LHCN-M2 (cell line): ENCODE measurements at places on chromosomes 1 and 21.

- DNase-seq: peak; percentile 64
These were observed 392.8 kb upstream of the CAMK1G start for GRCh38 chr1:209190591-209191261.

- DNase-seq: no peak
These were observed 89.2 kb downstream of the SLC35F3 start for GRCh38 chr1:233993651-233994050.

DNA sequence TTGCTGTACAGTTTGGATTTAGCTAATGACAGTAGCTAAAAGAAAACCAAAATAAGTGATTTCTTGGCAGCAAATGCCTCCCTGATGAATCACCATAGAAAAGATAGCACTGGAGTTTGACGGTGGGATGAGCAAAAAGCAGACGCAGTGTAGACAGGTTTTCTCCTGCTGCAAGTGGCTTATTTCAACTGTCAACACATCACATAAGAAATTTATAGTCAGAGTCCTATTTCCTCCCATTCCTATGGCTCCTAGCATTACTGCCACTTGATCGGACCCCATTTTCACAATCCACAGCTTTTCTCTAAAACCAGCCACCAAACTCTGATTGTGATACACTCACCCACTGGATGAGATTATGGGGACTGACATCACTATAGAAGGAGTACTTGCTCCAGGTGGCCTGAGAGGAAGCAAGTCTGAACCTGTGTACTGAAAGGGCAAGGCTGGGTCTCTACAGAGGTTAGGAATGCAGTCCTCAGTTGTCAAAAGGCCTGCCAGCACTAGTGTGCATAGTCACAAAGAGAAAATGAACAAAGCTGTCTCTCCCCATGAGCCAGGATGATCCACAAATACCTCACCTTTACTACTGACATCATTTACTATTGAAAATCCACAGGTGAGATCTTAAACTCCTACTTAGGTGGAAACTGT lies 359.8 kb downstream of the LTN1 start:
- peak; percentile 72 for DNase-seq

GRCh38 chr1:62438163-62438562 lies 1.3 kb downstream of the USP1 start:
- no peak for DNase-seq

GRCh38 chr1:180262628-180263488 lies 32.8 kb downstream of the LHX4 start:
- DNase-seq: peak; percentile 40

GRCh38 chr1:20359451-20360330 lies 69.0 kb downstream of the VWA5B1 start:
- no peak for DNase-seq

DNA sequence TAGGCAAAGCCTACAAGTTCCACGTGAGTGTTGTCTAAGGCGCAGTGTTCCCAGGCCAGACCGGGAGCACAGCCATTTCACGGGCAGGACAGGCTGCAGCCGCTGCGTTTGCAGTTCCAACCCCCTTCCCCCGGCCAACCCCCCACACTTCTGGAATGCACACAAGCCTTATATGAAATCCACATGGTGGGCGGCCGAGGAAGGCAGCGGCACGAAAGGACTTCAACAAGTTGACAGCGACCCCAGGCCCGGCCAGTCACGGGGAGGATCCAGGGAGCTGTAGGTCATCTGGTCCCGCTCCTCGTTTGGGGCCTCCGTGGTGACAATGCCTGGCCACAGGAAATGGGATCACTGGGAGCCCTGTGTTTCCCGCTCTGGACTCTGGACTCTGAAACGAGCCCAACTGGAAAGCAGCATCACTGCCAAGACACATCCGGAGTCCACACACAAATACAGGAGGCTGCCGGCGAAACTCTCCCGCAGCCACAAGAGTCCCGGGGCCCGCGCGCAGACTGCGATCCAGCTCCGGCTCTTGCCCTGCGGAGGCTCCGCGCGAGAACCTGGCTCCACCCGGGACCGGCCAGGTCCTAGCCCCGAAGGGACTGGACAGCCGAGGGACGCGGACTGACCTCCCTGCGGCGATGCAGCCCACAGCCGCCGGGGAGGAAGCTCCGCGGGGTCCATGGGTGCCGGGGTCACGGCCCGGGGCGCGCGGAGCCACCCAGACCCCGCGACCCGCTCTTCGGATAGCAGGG lies 794 bp downstream of the NID1 start:
- peak; percentile 62 for DNase-seq

DNA sequence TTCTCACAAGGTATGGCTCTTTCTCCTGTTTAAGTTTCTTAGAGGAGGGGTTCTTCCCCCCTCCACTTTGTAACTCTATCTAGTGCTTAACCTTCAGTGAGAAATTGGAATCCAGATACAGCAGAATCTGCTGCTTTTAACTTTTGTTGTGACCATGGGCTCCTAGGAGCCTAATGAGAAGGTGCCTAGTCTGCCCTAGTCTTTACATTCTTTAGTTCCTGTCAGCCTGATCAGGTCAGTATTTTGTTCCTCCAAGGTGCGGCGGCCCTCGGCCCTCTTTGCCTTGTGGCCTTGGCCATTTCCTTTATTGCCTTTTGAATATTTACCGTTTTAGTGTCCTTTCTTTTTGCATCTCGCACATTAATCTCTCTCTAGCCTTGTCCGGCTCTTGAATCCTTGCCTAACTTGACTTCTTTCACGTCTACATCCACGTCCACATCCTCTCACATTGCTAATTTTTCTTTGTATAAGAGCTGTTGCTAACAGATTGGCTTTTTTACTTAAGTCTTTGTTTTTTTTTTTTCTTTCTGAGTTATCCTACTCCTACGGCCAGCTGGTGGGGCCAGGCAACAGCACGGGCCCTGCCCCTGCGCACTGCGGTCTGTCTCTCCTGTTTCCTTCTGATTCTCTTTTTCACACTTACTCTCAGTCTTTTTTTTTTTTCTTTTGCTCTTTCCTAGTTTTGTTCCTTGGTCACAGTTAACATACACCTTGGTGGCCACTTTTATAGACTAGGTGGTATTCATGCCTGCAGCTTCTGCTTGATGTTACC lies 49.0 kb downstream of the SFPQ start:
- DNase-seq: no peak

DNA sequence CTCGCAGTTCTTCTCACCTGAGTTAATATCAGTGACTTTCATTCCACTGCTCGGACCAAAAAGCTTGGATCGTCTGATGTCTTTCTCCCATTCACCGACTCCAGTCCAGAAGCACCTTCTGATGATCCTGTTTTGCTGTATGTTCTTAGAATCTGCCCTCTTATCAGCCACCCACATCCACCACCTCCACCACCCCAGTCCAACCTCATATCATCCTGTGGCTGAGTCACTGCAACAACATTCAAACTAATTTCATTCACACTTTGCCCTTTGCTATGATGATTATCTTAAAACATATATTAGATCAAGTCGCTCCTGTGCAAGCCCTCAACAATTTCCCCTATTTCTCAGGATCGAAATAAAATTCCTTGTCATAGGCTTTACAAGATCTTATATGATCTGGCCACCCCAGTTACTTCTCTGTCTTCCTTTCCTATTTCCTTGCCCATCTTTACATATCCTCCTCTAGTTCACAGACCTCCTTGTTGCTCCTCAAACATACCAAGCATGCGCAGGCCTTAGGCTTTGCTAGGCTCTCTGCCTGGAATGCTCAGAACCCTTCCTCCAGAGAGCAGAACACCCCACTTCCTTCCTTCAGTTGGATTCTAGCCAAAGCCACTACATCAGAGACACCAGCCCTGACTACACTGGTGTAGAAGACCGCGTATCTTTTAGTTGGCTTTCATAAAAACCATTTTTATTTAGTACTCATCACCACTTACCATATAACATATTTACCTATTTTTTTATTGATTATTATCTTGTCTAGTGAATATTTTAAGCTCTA lies 335.7 kb upstream of the GREM2 start:
- no peak for DNase-seq

GRCh38 chr1:244958593-244958992 lies 94.2 kb upstream of the HNRNPU start:
- DNase-seq: no peak

DNA sequence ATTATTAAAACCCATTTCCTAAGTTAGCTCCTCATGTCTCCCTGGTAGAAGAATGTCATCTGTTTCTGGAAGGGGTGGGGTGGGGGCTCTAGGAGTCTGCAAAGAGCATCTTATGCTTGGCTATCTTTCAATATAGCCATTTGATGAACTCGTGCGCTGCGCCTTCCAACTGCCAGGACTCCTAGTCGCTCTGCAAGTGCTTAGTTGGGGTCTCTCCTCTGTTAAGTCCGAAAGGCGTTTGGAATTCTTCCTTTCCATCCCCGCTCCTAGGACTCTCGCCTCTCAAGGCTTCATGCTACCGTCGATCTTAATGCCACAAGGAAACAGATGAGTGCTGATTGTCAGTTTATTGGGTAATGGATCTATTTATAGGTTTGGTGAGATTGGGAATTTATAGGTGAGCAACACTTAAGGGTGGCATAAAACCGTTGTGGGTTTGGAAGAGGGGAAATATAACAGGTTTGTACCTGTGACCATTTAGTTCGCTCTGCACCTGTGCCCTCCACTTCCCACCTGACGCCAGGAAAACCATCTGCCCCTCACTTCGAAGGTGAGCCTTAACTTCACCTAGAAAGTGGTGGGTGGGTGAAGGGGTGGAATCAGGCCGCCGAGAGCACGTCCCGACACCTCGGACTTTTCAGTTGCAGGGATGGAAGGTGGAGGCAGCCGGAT lies 1.1 kb downstream of the KCNH1 start:
- DNase-seq: no peak

DNA sequence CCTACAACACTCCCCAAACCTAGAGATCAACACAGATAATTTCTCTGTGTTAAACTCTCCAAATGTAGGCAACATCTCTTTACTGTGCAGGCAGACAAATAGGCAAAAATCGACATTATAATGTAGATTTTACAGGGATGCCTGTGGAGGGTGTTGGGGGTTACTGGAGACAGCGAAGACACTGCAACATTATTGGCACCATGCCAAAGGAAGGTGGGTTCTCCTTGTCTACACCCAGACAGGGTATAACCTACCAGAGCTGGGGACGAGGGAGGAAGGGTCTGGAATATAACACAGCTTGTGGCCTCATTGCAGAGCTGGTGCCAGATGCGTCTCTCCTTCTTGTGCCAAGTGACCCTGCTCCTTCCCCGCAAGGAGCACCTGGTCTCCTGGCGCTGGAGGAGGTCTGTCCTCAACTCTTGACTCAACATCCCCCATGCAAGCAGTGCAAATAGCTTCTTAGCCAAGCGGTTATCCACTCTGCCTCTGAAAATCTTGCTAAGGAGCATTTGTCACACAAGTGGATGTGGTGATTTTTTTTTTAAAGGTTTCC lies 404.0 kb downstream of the PRDM2 start:
- DNase-seq: no peak

- peak; percentile 72 for DNase-seq
These were observed 133.1 kb downstream of the LRRC40 start for GRCh38 chr1:70072231-70072751.

DNA sequence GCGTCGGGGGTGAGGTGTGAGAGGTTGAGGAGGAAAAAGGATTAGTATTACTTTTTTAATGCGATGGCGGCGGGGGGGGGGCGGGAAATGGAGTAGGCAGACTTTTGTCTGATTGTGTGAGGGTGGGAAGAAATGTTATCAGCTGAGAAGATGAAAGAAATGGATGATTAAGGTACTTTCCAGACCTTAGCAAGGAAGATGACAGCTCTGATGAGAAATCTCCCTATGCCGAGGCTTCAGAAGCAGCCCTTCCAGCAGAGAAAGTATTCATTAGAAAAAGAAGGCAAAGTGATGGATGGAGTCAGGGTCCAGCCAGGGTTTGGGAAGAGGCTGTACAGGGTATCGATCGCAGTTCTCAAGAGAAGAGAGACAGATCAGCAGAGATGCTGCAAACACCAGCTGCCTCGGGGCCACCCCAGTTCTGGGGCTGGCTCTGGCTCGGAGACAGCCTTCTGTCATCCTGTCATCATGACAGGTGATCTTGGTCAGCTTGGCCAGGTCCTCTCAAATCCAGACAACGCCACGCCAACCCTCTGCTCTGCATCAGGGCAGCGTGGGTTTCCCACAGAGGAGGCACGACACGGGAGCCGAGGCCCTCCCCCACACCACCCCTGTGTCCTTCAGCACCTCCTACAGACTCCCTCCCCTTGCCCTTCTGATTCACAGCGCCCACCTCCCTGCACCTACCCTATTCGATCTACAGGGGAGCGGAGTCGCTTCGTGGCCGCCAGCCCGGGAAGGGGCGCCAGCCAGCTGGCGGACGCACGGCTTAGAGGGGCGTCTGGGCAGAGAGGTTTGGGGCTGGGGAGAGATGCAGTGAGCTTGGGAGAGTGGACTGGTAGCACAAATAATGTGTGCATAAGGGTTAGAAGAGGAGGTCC lies 674 bp upstream of the ATXN7L2 start:
- no peak for DNase-seq

- DNase-seq: no peak
These were observed 7.5 kb downstream of the MAP7D1 start for GRCh38 chr1:36163426-36163825.

- DNase-seq: no peak
These were observed 19.6 kb downstream of the FBXO2 start for GRCh38 chr1:11634365-11635192.

GRCh38 chr1:18645747-18646090 lies 15.1 kb downstream of the PAX7 start:
- no peak for DNase-seq

DNA sequence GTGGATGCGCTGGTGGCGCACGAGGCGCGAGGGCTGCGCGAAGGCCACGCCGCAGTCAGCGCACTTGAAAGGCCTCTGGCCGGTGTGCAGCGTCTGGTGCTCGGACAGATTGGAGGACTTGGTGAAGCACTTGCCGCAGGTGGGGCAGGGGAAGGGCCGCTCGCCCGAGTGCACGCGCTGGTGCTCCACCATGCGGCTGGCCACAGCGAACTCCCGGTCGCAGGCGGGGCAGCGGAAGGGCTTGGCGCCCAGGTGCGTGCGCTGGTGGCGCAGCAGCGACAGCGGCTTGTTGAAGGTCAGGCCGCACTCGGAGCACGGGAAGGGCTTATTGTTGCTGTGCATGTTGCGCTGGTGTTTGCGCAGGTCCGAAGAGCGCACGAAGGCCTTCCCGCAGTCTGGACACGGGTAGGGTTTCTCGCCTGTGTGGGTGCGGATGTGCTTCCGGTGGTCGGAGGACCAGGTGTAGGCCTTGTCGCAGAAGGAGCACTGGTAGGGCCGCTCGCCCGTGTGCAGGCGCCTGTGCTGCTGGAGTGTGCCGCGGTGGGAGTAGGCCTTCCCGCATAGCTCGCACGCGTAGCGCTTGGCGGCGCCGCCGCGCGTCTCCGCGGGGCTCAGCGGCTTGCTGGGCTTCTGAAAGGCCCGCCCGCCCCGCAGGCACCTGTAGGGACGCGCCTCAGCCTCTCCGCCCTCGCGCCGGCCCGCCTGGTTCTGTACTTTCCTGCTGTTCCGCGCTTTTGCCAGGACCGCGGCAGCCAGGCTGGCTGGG lies 4.7 kb downstream of the ZNF648 start:
- no peak for DNase-seq

GRCh38 chr1:160706526-160707235 lies 4.9 kb downstream of the CD48 start:
- no peak for DNase-seq

GRCh38 chr1:220255204-220255603 lies 17.0 kb downstream of the RAB3GAP2 start:
- no peak for DNase-seq
